ENCODE measurements at places on chromosomes 16 and 17. TPM values are rescaled to one million over a fixed set of nuclear protein-coding genes. Genes with fewer than 3 reads are reported as not detected.

DNA sequence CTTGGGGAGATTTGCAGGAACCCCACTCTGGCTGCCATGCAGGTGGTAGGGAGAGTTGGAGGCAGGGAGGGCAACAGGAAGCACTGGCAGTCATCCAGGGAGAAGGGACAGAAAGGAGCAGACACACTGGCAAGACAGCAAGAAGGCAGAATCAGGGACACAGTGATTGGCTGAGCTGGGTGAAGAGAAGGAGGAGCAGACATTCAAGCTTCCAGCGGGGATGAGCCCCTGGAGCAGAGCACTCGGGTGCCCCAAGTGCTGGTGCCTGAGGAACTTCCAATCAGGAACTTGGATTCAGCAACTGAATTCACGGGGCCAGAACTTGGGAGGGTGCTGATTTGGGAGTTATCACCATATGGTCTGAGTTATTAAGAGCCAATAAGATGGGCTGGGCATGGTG lies 6.3 kb upstream of the ITGA3 start:
- no peak overlapping the region for H3K4me3 ChIP-seq
- H3K36me3 ChIP-seq: no peaks in the 10 kb centered on the region
- peaks cover 46% of the 10 kb centered on the region for H3K4me1 ChIP-seq
- DNase-seq: no peak
- H3K27me3 ChIP-seq: no peaks in the 10 kb centered on the region

Gene MT4
- not detected for total RNA-seq

Gene WRAP53
- total RNA-seq: 3.3 TPM

- peaks cover 26% of the 10 kb centered on the region for H3K4me1 ChIP-seq
- peak overlapping the region; percentile 32 for H3K27ac ChIP-seq
- DNase-seq: no peak
- H3K36me3 ChIP-seq: no peaks in the 10 kb centered on the region
- H3K27me3 ChIP-seq: no peaks in the 10 kb centered on the region
These were observed 255.5 kb upstream of the TBX2 start for GRCh38 chr17:61144137-61144536.

DNA sequence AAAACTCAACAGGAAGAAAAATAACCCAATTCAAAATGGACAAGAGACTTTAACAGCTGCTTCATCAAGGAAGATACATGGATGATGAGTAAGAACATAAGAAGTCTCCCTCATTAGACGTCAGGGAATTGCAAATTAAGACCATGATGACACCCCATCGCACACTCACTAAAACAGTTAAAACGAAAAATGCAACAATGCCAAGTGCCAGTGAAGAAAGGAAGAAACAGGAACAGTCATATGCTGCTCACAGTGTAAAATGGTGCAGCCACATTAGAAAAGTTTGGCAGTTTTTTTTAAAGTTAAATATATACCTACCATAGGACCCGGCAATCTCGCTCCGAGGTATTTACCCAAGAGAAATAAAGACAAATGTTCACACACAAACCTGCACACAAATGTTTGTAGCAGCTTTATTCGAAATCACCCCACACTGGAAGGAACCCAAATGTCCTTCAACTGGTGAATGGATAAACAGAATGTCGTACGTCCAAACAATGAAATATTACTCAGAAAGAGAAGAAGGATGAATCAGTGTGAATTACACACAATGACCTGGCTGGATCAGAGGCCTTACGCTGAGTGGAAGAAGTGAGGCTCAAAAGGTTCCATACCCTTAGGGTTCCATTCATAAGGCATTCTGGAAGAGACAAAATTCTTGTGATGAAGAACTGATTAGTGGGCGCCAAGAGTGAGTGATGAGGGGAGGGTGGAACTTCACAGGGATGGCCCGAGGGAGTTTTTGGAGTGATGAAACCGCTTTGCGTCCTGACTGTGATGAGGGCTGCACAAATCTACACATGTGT lies 110.3 kb downstream of the C16orf95 start:
- DNase-seq: no peak
- H3K4me1 ChIP-seq: peaks cover 12% of the 10 kb centered on the region
- H3K4me3 ChIP-seq: no peak overlapping the region
